ENCODE measurements at places on chromosomes 12 and 14.

GRCh38 chr12:58916161-58916621 is 4.1 kb downstream of the LRIG3 start:
- DNase-seq = no peak

GRCh38 chr12:103801709-103802585 is 39.1 kb downstream of the NT5DC3 start:
- no peak for DNase-seq

GRCh38 chr14:93219103-93219726 is 12.2 kb downstream of the UBR7 start:
- DNase-seq = peak; percentile 48

- DNase-seq = no peak
These were observed 54.1 kb downstream of the KRT80 start for GRCh38 chr12:52137746-52138145.

DNA sequence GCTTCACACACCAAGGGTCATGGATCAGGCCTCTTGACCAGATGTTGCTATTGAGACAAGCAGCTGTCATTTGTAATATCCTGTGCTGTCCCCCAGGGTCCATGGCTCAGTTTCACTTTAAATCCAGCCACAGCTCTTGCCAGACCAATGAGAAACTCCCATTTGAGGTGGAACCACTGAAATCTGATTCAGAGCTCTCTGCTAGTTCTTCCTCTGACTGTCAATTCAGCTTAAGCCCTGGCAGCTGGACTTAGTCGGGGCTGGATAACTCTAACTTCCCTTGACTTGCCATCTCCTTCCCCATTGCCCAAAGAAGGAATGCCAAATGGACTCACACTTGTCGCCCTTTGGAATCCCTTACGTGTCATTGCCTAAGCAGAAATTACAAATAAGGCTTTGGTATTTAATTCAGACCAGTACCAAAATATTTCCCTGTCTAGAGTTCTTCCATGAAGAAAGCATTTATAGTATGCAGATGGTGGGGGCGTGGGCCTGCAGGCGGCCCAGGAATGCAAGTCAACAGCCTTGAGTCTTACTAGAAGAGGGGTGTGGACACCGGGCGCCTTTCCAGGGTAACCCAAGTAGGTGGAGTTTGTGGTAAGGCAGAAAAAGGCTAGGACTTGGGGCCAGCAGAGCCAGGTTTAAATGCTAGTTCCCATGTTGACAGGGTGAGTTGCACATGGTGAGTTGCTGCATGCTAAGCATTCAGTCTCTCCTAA is 96.9 kb upstream of the TMPO start:
- peak; percentile 93 for DNase-seq

- no peak for DNase-seq
These were observed 249.8 kb upstream of the GARIN2 start for GRCh38 chr14:66939409-66939808.

- DNase-seq = no peak
These were observed 637 bp downstream of the ACVRL1 start for GRCh38 chr12:51907856-51908425.

DNA sequence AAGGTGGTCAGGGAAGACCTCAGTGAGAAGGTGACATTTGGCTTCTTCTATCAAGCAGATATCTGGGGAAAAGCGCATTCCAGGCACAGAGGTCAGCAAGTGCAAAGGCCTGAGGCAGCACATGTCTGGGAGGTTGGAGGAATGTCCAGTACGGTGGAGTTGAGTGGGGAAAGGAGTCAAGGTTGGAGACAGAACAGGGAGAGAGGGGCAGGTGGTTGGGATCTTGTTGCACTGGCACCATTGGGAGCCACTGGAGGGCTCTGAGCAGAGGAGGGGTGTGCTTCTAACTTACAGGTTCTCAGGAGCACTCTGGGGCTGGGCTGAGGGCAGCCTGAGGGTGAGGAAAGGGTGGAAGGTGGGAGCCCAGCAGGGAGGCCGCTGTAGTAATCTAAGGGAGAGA is 52.1 kb downstream of the EID3 start:
- no peak for DNase-seq

DNA sequence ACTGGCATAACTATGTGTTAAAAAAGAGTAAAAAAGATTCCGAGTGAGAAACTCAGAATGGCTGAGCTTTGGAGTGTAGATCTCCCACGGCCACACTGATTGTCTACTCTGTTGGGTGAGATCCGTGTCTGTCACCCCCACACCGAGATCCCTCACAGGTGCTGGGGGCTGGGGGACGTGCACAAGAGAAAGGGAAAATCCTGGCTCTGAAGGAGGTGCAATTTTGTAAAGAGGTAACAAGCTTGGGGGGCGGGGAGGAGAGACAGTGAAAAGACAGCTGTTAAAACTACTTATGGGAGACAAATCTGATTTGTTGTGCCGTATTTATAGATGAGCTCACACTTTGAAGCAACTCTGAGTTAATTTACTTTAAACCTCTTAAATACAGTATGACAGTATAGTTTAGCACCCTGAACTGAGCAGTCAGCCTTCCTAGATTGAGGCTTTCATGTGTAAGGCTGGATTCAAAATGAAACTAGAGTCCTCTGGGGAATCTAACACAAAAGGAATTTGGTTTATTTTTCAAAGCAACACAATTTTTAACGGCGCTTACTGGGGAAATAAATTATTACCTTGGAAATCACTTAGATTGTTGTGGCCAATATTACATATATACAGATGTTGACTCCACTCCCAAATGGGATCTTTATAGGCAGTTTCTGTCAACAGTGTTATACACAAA is 167.4 kb upstream of the RGS6 start:
- no peak for DNase-seq

GRCh38 chr14:98940693-98941437 is 331.1 kb downstream of the BCL11B start:
- DNase-seq = no peak

DNA sequence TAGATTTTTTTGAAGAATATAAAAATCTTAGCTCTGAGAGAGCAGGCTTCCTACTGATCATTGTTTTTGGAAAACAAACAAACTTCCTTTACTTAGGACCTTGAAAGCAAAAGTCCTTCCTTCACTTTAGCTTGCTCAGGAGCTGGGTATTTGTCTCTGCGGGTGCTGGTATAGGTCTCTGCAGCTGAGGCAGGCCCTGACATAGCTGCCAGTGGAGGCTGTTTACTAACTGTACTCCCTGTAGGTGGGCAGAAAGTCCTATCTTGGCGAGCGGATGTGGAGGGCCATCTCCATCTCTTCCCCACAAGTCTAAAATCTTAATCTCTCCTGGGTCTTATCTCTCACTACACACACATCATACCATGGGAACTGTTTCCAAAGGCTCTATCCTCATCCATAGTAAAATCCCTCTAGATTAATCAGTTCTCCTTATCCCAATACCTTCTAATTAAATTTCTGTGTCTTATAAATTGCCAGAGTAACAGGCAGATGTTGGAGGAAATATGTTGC is 4.1 kb upstream of the MIA2 start:
- DNase-seq = no peak

DNA sequence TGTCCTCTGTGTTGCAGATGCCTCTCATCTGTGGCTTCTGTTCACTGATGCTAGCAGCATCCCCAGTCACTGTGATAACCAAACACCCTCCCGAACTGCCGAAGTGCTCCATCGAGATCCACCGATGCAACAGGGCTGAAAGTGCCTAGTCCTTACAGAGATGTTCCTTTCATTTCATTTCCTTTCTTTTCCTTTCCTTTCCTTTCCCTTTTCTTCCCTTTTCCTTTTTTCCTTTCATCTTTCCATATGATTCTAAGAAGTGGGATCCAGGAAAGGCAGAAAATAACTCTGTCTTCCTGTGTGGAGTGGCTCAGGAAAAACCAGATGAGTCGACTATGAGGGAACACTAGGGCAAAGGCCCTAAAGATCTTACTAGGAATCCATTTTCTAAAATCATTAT is 26.7 kb downstream of the FGF6 start:
- DNase-seq = no peak

GRCh38 chr12:122473543-122474323 is 27.0 kb downstream of the ZCCHC8 start:
- DNase-seq = no peak

- no peak for DNase-seq
These were observed 181.2 kb upstream of the NRXN3 start for GRCh38 chr14:77988970-77989369.

- DNase-seq = no peak
These were observed 23.2 kb downstream of the P2RX4 start for GRCh38 chr12:121232977-121233627.

DNA sequence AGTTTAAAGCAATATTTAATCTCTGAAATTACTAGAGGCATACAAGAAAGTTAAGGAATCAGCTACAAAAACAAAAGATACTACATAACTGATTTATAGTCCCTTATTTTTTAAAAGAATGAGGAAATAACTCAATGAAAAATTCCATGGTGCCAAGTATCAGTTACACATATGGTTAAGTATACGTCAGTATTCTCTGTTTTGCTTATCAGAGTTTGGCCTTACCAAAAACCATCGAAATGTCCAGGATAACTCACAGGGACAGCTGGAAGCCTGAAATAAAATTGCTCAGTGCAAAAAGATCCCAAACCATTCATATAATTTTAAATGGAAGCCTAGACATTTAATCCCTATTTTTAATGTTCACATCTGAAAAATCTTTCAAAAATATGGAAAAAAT is 3.6 kb downstream of the CFL2 start:
- no peak for DNase-seq

DNA sequence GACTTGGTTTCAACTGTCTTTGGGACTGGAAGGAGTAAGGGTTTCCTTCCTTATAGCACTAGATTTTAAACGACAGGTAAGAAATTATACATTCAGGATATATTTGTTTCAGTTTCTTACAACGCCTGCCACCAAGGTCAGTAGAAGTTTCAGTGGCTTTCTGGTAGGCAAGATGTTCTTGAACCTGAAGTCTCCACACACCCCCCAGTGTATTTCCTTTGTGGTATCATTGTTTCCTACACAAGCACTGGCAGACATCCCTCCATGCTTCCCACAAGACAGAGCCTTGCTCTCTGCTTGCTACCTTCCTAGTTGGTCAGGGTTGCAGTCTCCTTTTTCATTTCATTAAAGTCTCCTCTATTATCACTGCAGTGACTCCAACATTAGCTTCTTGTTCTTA is 283.1 kb downstream of the FLRT2 start:
- DNase-seq = no peak

DNA sequence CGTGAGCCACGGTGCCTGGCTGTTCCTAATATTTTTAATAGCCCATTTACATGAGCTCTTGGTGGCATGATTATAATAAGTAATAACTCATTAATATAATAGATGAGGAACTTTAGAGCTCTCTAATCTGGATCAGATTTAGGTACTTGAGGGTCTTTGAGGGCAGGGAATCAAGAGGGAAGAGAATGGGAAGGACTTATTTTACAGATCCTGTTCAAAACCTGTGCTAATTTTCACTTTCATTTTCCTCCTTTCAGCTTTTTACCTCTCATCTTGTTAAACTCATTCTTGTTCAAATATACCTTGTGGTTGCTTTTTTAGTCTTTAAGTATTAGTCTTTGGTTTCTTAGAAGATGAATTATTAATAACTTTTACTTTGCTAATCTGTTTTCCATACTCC is 5.6 kb downstream of the NECAP1 start:
- DNase-seq = no peak

- DNase-seq = no peak
These were observed 1.6 kb downstream of the FICD start for GRCh38 chr12:108516511-108517275.

- DNase-seq = peak; percentile 45
These were observed 6.8 kb upstream of the ASIC1 start for GRCh38 chr12:50050410-50051098.

DNA sequence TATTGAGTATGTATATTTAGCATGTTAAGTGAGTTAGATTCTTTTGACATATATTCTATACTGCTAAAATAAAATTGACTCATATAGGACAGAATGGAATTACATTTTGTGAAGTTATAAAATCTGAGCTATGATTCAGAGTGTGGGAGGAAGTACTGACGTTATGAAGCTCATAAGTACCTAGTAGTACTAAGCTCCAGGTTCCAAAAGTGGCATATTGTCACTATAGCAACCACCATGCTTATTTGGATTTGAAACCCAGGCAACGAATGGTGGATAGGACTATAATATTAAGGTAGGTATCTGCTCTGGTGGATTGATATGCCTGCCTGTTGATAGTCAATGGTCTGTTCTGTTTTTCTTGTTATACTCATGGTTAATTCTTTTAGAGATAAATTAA is 2.2 kb upstream of the FBXO33 start:
- no peak for DNase-seq

- no peak for DNase-seq
These were observed 1106.0 kb downstream of the BCL11B start for GRCh38 chr14:98165976-98166375.

DNA sequence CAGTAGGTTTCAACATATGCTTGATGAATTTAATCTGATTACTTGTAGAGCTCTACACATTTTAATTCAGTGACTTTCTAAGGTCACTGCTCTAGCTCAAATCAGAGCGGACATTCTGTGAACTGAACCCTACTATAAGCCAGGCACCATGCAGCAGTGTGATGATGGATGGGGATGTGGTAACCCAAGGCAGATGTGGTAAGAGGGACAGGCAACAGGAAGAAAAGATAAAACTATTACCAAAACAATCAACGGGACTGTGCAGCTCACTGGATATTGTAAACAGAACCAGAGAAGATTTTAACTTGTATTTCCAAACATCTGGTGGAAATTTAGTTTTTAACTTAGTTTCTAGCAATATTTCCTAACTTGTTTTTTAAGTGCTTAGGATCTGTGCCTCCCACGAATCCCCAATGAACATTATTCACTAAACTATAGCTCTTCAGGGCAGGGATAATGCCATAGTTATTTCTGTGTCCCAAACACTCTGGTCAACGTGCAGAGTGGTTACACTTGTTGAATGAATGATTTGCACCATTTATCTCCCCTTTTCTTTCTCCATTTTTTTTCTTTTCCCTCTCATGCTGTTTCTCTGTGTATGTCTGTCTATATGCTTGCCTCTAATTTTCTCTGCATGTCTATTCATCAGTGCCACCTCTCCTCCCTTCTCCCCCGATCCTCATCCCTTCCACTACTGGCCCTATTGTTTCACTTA is 3.0 kb downstream of the ERO1A start:
- DNase-seq = no peak

- DNase-seq = no peak
These were observed 26.3 kb downstream of the TNFAIP2 start for GRCh38 chr14:103149351-103150237.

DNA sequence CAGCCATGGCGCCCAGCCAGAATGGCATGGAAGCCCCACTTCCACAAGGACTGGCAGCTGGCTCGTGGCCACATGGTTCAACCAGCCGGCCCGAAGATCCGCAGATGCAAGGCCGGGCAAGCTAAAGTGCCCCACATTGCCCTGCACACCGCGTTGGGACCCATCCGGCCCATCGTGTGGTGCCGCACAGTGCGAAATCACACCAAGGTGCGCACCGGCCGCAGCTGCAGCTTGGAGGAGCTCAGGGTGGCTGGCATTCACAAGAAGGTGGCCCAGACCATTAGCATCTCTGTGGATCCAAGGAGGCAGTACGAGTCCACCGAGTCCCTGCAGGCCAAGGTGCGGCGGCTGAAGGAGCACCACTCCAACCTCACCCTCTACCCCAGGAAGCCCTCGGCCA is 15.9 kb downstream of the CDC42BPB start:
- DNase-seq = no peak

DNA sequence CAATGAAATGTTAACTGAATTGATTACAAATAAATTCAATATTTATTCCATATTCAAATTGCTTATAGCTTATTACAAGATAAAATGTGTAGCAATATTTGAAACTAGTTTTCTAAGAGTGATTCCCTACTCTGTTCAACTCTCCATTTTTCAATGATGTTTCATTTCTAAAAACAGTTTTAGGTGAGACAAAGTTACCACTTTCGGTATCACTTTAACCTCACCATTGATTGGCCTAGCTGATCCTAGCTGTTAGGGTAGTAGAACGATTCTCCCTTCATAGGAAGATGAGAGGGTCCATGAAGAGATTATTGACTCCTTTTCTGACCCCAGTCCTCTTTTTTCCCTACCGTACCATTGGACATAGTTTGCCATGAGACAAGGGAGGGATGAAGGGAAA is 373.3 kb downstream of the PRKD1 start:
- no peak for DNase-seq
